Hair follicle dermal papilla cell (primary cell): ENCODE measurements at places on chromosomes 2 and 18. TPM values are rescaled to one million over a fixed set of nuclear protein-coding genes. Genes with fewer than 3 reads are reported as not detected.

The PRADC1 gene
- total RNA-seq: 14.3 and 17.6 TPM in 2 replicates

The HTRA2 gene
- 41.3 and 42.7 TPM in 2 replicates for total RNA-seq

The REEP1 gene
- not detected in 2 replicates for total RNA-seq

The EFR3B gene
- total RNA-seq: 0.16 and 0.49 TPM in 2 replicates

The ACVR1C gene
- 6.2 and 7.8 TPM in 2 replicates for total RNA-seq

The NLRC4 gene
- not detected in 2 replicates for total RNA-seq

The DSG2 gene
- total RNA-seq: 0.12 and 0.49 TPM in 2 replicates

The SCN9A gene
- total RNA-seq: 1.3 and 2.6 TPM in 2 replicates

The DPP10 gene
- not detected in 2 replicates for total RNA-seq

The SH2D6 gene
- total RNA-seq: 1.6 TPM in 1 of 2 replicates, not detected in the other

The C1GALT1C1L gene
- 0.16 and 0.97 TPM in 2 replicates for total RNA-seq

The CYRIA gene
- total RNA-seq: under 0.01 and 0.24 TPM in 2 replicates

The SERPINB2 gene
- total RNA-seq: 18.2 and 19.6 TPM in 2 replicates

The DYSF gene
- total RNA-seq: 1.2 and 1.8 TPM in 2 replicates

The TRIM43 gene
- total RNA-seq: not detected in 2 replicates

The EGR4 gene
- total RNA-seq: 0.12 TPM in 1 of 2 replicates, not detected in the other

The CMPK2 gene
- 3.0 and 6.0 TPM in 2 replicates for total RNA-seq

The PHLPP1 gene
- 8.7 and 12.3 TPM in 2 replicates for total RNA-seq

The SNTG2 gene
- not detected in 2 replicates for total RNA-seq

The NR4A2 gene
- 0.49 TPM in 2 replicates for total RNA-seq

The ITGB1BP1 gene
- 30.3 and 37.9 TPM in 2 replicates for total RNA-seq

The FIGLA gene
- total RNA-seq: not detected in 2 replicates

The TUBA3E gene
- total RNA-seq: not detected in 2 replicates

The REG1B gene
- not detected in 2 replicates for total RNA-seq

The C2orf80 gene
- not detected in 2 replicates for total RNA-seq

The VAMP8 gene
- 1.5 and 1.9 TPM in 2 replicates for total RNA-seq

The IL1RL1 gene
- total RNA-seq: 0.65 and 1.3 TPM in 2 replicates

The BOLL gene
- total RNA-seq: not detected in 2 replicates

The TBR1 gene
- under 0.01 TPM in 1 of 2 replicates, not detected in the other for total RNA-seq
